ENCODE measurements at places on chromosomes 7 and 10.
A peak's percentile ranks its signal among the peaks of the same experiment; 100 is the strongest.

DNA sequence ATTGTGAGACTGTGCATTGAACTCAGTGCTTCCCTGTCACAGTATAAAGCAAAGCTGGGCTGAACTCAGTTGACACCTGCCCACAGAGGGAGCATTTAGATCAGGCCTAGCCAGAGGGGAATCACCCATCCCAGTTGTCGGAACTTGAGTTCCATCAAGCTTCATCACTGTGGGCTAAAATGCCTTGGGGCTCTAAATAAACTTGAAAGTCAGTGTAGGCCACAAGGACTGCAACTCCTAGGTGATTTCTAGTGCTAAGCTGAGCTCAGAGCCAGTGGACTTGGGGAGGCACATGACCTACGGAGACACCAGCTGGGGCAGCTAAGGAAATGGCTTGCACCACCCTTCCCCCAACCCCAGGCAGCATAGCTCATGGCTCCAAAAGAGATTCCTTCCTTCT is 7.7 kb upstream of the ABCB4 start:
- no peak for DNase-seq

DNA sequence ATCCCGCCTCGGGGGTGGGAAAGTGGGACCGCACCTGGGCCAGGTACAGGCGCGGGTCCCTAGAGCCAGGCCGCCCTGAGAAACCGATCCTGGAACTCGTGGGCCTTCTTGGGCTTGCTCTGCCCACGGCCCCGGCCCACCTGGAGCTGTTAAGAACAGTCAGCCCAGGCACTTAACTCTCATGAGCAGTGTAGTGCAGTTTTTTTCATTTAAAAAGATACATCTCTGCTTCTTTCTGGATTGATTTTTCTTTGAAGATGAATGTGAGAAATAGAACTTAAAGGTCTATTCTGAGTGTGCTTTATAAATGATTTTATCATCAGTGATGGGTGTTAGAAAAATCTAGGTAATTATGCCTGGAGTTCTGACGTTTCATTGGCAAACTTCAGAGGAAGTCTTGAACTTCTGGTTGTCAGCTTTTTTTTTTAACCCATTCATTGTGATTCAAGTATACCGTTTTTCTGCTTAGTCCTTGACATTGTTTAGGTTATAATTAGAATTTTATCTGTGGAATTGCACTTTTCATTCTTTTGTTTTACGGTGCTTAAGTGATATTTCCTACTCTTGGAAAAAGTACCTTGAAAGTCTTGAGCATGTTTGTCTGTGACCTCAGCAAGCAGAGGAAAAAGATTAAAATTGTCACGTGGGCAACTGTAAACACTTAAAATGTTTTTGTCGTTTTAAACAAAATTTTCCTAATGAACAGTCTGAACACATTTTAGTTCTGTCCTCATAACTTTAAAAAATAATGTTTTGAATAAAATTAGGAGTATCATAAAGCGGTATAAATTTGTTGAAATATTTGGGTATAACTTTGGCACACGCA is 906 bp downstream of the CDK1 start:
- DNase-seq: no peak

- no peak for DNase-seq
These were observed 113.3 kb upstream of the CREB5 start for GRCh38 chr7:28298870-28299518.

DNA sequence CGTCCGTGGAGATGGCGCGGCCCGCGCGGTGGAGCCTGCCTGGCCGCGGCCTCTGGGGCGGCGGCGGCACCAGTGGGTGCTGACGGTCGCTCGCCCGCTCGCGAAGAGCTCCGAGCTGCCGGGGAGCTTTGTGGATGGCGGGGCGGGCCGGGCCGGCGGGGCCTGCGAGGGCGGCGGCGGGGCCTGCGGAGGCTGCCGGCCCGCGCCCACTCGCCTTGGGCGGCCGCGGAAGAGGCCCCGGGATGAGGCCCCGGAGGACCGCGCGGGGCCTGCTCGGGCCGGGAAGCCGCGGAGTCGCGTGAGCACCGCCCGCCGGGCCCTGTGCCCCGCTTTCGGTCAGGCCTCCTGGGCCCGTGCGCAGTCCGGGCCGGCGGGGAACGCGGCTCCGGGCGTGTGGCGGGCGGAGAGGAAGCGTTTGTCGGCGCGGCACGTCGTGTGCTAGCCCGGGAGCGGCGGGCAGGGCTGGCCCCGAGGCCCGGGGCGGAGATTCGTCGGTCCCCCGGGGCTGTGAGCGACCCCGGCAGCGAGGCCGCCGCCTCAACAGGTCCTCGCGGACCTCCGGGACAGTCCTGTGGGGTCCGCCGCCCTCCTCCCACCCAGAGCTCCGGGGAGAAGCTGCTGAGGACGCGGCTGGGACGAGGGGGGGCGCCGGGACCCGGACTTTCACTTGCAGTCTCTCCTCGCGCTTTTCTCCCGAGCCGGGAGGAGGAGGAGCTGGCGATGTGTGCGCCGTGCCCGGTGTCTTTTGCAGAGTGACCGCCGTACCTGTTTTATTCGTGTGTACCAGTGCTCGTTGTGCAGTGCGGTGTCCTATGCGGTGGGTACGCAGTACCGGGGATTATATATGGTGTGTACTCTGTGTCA is 578 bp downstream of the ZMYND11 start:
- DNase-seq: peak; percentile 41

DNA sequence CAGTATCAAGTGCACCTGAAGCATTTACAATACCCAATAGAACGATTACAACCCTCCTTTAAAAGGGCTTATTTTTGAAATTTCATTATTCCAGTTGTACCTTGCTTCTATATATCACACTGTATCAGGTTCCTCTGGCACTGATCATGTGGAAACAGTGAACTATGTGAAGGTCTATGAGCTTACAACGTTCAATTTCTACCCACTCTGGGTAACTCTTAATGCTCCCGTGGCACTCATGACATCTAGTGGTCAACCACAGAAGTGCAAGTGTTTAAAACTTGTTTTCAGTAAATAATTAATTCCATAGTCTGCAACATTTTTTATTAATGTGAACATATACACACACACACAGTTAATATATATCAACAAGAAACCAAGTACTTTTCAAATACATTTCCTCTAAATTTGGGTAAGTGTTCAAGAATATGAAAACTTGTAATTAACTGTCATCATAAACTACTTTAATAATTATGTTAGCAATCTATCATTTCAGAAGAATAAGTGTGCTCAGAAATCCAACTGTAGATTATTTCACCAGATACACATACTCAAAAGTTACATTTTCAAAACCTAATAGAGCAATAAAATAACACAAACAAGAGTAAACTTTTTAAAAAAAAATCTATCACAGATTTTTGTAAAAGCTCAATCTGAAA is 61.0 kb downstream of the MPP7 start:
- no peak for DNase-seq

DNA sequence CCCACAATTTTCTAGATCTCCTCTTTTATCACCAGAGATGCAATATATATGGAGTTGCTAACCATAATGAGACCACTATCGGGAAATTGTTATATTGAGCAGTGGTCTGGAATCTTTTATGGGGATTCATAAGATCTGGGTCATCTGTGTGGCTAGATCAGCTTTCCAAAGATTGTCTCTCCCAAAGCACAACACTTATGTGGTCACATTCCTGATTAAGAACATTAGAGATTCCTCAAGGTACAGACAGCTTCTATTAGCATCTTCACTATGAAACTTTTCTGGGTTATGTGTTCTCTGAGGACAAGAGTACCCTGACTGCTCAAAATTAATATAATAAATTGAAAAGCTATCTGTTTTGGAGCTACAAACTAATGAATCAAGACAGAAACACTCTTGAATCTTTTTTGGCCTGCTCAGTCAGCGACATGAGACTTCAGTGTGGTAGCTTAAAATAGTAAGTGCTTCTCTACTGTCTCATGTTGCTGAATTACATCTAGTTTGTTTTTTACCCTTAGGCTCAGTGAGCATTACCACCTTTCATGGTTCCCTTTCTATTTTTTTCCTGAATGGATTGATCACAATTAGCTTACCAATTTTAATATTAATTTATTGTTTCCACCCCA is 42.6 kb upstream of the STRIP2 start:
- DNase-seq: no peak

GRCh38 chr7:47227762-47228177 is 354.1 kb downstream of the TNS3 start:
- peak; percentile 18 for DNase-seq

- DNase-seq: no peak
These were observed 348.0 kb downstream of the SORCS1 start for GRCh38 chr10:106816318-106817085.

- no peak for DNase-seq
These were observed 179.5 kb downstream of the CREB5 start for GRCh38 chr7:28591725-28592349.

DNA sequence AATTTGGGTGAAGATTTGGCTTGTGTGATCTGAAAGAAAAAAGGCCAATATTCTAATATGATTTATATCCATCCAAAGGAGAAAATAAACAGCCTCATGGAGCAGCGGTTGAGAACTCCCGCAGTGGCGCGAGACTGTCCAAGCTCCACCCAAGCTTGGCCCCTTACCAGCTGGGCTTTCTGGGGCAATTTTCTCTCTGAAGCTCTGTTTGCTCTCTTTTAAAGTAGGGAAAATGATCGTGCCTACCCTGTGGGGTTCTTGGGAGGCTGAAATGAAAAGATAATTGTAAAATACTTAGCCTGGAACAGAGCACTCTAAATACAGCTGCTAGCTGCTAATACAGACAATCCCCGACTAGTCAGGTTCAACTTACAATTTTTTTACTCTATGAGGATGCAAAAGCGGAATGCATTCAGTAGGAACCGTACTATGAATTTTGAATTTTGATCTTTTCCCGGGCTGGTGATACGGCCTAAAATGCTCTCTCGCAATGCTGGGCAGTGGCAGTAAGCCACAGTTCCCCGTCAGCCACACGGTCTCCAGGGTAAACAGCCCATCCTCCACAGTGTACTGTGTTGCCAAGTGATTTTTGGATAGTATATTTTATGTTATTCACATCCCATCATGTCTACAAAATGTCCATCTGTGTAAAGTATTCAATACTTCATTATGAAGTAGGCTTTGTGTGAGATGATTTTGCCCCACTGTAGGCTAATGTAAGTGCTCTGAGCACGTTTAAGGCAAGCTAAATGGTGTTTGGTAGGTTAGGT is 137.7 kb downstream of the CHN2 start:
- DNase-seq: no peak

DNA sequence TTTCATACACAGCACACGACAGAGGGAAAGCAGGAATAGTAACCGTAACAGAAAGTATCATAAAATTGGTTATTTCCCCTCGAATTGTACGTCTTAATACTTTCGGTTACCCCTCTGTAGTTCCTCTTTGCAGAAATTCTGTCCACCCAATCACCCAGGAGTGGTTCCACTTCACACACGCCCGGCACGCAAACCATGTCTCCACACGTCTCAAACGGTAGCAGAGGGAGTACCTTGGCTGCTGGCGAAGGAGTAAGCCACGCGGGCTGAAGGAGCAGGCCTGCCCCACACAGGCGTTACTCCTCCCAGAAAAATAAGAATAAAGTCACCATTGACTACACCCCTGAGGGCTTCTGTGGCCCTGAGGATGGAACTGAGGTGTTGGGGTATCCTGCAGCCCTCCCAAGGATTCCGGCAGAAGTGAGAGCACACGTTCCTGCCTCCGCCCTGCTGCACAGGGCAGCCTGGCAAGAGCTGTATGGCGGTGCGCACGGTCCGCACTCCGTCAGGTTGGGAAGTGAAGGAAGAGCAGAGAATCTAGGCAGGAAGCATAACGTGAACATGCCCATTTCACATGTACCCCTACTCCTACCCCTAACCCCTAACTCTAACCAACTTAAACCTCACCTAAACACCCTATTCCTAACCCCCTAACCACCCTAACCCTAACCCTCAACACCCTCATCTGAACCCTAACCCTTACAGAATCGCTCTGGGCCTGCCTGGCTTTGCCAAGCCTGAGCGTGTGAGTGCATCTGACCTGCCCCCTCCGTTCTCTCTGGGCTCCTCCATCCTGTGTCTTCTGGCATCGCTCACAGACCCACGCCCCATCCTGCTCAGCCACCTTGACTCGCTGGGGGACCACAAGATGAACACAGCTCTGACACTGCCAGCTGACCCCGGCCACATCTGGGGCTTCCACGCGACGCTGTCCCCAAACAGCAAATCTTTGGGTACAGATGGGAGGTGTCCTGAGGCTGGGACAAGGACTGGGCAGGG is 18.2 kb downstream of the GPR146 start:
- DNase-seq: peak; percentile 64

- DNase-seq: no peak
These were observed 115.8 kb downstream of the SEMA3D start for GRCh38 chr7:85070967-85071628.

DNA sequence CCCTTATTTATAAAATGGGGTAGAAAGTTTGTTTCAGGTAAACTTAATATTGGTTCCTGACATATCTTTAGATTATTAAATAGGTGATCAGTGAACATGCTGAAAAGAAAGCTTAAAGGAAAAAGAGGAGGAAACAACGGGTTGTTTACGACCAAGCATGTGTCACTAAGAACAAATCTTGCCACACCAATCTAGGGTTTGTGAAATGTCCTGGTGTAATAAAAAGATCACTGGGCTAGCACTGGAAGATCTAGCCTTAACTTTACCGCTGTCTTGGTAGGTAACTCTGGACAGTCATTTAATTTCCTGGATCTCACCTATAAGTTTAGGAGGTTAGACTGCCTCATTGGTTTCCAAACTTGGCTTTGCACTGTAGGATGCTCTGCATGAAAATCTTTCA is 19.0 kb downstream of the VPS26A start:
- DNase-seq: no peak

DNA sequence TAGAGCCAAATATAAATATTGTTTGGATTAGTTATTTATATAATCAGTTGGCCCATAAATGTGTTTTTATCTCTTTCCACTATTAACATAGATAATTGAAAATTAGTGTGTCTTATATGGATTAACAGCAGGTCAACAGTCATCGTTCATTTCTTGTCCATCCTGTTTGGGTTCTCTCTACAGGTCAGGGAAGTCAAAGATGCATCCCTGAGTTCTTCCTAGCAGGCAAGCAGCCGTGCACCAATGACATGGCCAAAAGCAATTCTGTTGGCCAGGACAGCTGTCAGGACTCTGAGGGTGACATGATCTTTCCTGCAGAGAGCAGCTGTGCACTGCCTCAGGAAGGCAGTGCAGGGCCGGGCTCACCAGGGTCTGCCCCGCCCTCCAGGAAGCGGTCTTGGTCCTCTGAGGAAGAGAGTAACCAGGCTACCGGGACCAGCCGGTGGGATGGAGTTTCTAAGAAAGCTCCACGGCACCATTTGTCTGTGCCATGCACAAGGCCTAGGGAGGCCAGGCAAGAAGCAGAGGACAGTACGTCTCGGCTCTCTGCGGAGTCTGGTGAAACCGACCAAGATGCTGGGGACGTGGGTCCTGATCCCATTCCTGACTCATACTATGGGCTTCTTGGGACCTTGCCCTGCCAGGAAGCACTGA is 15.9 kb downstream of the FBH1 start:
- no peak for DNase-seq

GRCh38 chr7:82388138-82388537 is 55.4 kb downstream of the CACNA2D1 start:
- no peak for DNase-seq

DNA sequence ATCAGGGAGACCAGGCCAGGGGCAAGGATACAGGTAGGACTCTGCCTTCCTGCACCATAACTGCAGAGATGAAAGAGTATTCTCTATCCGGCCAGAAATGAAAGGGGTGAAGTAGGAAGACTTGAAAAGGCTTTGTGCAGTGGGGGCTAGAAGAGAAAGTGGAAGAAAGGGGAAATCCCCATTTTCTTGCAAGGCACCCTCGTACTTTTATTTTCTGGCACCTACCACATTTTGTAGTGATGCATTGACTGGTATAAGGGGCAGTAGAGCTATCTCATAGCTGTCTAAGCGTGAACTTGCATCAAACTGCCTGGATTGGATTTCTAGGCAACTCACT is 752 bp upstream of the CAMK2G start:
- DNase-seq: no peak

- DNase-seq: no peak
These were observed 1.4 kb upstream of the KLF6 start for GRCh38 chr10:3786295-3787015.

GRCh38 chr7:1457949-1458682 is 1.2 kb downstream of the MICALL2 start:
- no peak for DNase-seq
